ENCODE measurements at places on chromosomes 4 and X.

GRCh38 chr4:147039976-147040575 lies 94.4 kb upstream of the TTC29 start:
- DNase-seq: no peak

GRCh38 chrX:115332832-115333231 lies 43.3 kb downstream of the LUZP4 start:
- DNase-seq: no peak

- no peak for DNase-seq
These were observed 165.3 kb upstream of the GPC4 start for GRCh38 chrX:133580625-133581024.

- no peak for DNase-seq
These were observed 142.9 kb downstream of the TMEM164 start for GRCh38 chrX:110145854-110146253.

DNA sequence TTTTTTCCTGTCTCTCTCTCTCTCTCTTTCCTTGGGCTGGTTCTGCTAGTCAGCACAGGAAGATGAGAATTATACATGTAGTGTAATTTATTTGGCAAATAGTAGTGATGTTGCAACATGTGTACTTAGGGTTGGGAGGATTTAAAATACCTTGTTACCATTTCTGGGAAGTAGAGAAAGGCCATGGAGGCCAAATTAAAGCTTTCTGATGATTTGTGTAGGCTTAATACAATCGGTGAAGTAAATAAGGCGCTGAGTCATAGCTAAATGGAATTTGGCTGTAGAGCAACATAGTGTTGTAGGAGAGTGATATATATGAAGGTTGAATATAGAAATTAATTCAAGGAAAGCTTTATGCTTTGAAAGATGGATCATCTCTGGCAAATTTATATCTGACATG lies 295.3 kb downstream of the GRID2 start:
- no peak for DNase-seq
